ENCODE measurements at places on chromosomes 7 and 10. TPM values are rescaled to one million over a fixed set of nuclear protein-coding genes. Genes with fewer than 3 reads are reported as not detected.
A peak's percentile ranks its signal among the peaks of the same experiment; 100 is the strongest.

The SMKR1 gene
- total RNA-seq: not detected

The PRSS2 gene
- total RNA-seq: 12.0 TPM

DNA sequence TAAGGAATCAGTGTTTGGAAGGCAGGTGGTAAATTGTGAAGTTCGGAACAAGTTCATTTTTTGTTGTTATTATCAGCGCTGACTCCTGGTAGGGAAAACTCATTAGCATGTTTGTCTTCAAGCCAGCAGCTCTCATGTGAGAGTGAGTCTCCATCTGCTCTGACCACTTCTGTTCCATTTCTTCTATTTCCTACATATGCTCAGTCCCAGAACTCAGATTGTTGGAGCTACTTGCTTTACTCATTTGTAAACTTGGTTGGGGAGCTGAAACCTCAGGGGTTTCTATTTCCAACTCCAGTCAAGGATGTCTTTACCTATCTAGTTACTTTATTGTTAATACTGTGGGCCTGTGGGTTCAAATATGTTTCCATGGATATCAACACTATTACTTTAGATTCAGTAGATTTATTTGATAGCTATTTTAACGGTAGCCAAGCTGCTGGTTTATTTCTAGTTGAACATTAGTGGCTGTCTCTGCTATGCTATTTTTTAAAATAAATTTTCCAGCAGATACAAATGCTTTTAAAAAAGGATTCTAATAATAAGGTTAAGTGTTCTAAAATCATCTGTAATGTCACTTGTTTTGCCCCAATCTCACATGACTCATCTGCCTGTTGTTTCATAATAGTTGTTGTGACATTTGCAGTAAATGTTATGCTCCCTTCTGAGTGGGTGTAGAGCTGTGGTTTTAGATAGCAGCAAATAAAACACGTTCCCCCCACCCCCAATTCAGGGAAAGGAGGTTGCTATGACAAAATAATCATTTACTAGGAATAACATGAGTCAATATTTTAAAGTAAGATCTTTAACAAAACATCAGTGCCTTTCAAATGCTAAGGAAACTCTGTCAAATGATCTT lies 143.3 kb downstream of the HDAC9 start:
- no peaks in the 10 kb centered on the region for H3K4me1 ChIP-seq
- H3K4me3 ChIP-seq: no peak overlapping the region
- no peaks in the 10 kb centered on the region for H3K27me3 ChIP-seq
- DNase-seq: no peak
- no peak overlapping the region for H3K27ac ChIP-seq

DNA sequence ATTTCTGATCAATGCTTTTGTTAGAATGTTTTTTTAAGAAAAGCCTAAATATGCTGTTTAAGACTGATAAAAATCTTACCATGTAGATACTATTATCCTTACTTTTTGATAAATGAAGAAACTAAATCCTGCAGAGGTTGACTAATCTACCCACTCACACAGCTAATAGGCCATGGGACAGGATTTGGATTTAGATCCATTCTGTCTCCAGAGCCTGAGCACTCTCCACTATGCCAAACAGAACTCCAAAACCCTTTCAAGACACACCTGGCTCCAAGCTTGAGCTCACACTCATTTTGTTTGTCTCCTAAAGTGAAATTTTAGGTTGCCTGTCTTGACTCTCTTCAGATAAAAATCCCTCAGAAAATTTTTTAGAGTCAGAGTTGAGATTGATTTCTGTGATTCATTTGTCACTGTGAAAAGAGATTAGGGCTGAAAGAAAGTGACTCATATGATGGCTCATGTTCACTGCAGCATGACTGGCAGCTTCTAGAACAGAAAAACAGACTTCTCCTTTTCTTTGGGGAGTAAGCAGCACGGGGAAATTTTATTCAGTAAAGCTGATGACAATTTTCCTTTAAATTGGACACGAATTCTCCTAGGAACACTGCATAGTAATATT lies 132.3 kb upstream of the POT1 start:
- no peak overlapping the region for H3K27ac ChIP-seq
- no peaks in the 10 kb centered on the region for H3K4me1 ChIP-seq
- no peaks in the 10 kb centered on the region for H3K27me3 ChIP-seq
- no peak overlapping the region for H3K4me3 ChIP-seq

DNA sequence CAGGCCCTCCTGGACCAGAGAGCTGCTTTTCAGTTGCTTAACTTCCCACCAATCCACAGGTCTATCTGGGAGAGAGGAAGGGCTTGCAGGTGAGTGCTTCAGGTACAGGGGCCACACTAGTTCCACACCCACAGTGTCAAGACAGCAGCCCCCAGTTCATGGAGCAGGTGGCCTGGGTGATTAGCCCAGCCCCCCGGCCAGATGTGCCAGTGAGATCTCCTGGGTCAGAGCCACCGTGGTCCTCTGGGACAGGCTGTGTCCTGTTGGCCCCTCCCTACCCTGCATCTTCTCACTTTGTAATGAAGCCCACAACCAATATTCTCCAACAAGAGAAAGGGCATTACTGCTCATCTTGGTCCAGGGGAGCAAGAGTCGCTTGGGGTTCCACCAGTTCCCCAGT lies 30.6 kb downstream of the DRGX start:
- H3K4me1 ChIP-seq: no peaks in the 10 kb centered on the region
- H3K27me3 ChIP-seq: no peaks in the 10 kb centered on the region
- no peak overlapping the region for H3K4me3 ChIP-seq
- peak; percentile 34 for DNase-seq
- H3K36me3 ChIP-seq: no peaks in the 10 kb centered on the region

Measured in aorta (tissue), 5 donors.